Epithelial cell of proximal tubule (primary cell): ENCODE measurements at places on chromosomes 2 and 18. TPM values are rescaled to one million over a fixed set of nuclear protein-coding genes. Genes with fewer than 3 reads are reported as not detected.

Gene CENPA
- total RNA-seq: 24.4 and 33.7 TPM in 2 replicates

DNA sequence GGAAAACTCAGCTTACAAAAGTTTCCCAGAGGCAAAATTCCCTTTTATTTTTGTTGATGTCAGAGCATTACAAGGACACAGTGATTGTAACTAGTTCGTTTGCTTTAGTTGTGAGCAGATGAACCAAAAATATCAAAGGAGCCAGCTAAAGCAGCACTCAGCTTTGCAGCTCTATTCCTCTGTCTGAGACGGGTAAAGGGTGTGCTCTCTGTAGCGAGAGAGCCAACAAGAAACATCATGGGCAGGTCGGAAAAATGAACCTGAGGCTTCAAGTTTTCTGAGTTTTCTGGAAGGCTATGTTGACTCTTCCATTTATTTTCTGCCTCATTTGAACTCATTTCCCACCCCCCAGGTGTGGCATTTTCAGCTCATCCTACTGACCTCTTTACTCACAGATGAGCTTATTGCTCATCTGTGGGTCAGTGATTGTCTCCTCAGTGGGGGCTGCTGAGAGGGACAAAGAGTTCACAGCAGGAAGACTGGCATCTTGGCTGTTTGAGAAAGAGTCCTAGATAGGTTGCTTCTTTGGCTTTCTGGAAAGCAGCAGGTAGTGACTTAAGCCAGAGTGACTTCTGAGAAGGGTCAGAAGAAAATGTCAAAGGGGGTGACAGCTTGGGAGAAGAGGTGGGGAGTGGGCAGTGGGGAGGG lies 66.6 kb upstream of the EPC2 start:
- no peak for DNase-seq

Gene UPP2
- not detected in 2 replicates for total RNA-seq

GRCh38 chr2:238872026-238872425 lies 24.1 kb downstream of the TWIST2 start:
- no peak for DNase-seq

- DNase-seq: no peak
Measured at GRCh38 chr2:105522645-105523044, 123.8 kb upstream of the FHL2 start.

Gene SLC9A2
- 0.86 and 1.2 TPM in 2 replicates for total RNA-seq

DNA sequence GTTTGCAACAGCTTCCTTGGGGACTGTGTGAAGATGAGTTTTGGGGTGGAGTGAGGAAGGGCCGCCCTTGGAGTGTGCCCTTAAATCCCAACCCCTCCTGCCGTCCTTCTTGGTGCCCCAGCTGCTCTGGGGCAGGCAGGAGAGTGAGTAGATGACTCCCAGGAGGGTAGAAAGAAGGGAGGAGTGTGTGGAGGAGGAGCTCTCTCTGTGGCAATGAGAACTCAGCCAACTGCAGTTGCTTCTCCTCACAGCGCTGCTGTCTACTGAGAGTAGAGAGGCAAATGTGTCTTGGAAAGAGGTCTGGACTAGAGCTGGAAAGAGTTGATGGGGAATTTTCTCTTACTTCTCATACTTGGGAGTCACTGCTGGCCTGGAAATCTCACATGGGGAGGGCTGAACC lies 21.8 kb upstream of the SIX2 start:
- DNase-seq: no peak

- no peak for DNase-seq
Measured at GRCh38 chr2:227473806-227474205, 1.9 kb downstream of the AGFG1 start.

DNA sequence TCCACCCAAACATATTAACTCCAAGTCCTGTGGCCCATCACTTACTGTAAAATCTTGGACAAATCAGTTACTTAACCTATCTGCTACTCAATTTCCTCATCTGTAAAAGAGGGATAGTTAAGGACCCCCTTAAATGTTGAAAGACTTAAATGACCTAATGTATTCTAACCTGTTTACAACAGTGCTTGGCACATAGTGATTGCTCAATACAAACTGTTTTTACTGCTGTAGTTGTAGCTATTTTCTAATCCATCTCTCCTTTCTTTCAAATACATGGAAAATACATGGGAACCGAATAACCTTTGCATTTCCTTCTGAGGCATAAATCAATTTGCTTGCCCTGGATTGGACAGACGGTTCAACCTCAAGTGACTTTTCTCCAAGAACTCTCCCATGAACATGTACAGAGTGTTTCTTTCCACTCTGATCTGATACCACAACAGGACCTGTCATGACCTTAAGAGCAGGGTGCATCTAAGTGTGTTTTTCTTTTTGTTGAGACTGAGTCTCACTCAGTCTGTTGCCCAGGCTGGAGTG lies 2.7 kb downstream of the LNPK start:
- no peak for DNase-seq

DNA sequence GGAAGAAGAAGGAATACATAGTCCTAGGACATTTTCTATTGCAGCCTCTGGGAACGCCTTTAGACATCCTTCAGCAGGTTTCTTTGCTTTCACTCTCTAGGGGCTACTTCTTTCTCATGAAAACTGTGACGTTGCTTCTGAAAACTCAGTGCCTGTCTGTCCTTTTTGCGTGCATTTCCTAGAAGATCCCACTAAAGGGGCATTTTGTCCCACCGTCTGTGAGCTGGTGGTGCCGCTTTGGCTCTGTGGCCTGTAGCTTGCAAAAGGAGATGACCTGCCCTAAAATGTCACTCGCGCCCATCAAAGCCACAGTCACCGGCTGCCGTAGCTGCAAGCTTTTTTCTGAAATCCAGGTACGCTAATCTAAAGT lies 579 bp downstream of the STAT4 start:
- no peak for DNase-seq

DNA sequence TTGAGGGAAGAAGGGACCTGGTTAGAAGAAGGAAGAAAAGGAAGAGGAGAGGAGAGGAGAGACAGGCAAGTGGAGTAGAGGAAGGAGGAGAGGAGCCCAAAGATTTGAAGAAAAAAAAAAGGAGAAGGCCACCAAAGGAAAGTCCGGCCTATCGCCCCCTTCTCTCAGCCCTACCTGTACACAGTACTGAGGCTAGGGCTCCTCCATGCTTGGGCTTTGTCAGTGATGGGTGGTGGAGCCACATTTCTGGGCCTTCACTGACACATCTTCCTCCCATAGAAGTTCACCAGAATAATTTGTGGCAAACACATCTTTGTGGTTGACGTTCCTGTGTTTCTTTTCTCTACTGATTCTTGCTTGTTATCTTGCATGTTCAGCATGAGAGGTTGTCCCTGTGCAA lies 125.4 kb downstream of the DTNA start:
- no peak for DNase-seq

DNA sequence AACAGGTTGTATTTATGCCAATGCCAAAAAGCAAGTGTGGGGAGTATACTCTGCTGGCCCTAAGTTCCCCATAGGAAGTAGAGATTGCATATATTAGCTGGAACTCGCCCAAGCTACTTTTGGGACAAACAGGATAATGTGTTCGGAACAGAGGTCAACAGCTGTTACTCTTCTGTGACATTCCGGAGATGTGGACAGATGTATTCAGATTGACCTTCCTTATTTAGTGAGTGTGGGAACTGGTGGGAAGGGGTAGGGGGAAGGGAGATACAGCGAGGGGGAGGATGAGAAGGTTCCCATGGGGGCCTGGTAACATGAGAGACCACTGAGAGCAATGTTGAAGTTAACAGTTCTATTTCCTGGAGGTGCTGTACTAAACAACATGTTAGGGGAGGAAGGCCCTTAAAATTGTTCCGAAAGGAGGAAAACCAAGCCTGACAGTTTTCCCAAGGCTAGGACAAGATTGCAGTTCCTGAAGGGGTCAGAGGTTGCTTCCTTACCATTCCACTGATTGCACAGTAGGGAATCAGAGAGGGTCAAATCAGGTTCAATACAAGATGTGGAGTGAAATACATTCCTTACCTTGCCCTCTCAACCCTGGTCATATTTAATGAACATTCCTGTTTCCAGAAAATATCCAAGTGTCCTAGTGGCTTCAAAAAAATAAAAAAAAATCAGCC lies 14.3 kb upstream of the CD28 start:
- no peak for DNase-seq

DNA sequence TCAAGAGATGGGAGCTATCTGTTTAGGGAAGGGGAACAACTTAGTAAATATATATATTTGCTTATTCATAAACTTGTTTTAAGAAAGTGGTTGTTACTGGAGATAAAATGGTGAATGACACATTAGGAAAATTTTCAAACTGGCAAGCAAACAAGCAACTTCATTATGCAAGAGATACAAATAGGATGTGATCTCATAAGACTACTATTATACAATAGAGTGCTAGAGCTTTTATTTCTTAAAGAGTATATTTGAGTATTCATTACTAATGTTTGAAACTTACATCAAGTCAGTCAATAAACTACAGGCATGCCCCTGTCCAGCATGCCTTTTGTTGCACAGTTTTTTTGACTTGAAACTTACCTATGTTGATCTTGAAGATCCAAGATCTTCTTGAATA lies 355.2 kb upstream of the KCNJ3 start:
- DNase-seq: no peak

- no peak for DNase-seq
Measured at GRCh38 chr2:24768601-24769000, 24.6 kb downstream of the PTRHD1 start.

GRCh38 chr2:7601990-7602389 lies 684.8 kb downstream of the RNF144A start:
- no peak for DNase-seq

GRCh38 chr2:9758741-9759140 lies 84.5 kb upstream of the TAF1B start:
- no peak for DNase-seq

Gene HOXD13
- not detected in 2 replicates for total RNA-seq

DNA sequence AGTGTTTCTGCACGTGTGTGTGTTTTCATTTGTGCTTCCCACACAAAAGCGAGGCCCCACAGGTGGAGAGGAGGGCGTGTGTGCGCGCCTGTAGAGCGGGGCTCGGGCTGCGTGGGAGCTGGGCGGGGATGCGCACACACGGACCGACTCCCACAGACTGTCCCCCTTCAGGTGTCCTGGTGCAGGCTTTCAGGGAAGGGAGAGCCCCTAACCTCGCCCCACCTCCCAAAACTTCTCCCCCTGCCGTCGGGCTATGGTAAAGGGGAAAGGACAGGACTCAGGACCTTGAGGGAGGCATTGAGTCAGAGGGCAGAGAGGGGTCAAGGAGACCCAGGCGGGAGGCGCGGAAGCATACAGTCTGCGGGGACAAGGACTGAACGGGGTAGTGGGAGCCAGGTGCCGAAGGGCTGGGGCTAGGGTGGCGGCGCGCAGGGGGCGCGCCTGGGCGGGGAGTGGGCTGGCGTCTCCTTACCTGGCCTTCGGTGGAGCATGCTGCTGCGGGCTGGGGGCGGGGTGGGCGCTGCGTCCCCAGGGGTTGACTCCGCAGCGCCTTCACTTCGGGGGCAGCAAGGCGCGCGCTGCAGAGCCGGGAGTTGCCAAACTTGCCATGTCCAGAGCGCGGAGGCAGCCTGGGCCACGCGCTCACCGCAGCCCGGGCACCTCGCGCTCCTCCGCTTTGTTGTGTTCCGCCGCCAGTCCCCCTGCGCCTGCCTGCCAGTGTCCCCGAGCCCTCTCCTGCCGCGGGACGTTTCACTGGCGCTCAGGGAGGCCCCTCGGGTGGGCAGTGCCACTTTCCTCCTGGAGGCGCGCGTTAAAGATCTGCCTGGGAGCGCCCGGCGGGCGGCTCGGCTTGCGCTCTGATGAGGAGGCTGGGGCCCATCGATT lies 302.0 kb downstream of the NCKAP5 start:
- no peak for DNase-seq

Gene HDAC4
- 8.1 and 23.2 TPM in 2 replicates for total RNA-seq

GRCh38 chr2:126880324-126880723 lies 18.4 kb upstream of the TEX51 start:
- no peak for DNase-seq

DNA sequence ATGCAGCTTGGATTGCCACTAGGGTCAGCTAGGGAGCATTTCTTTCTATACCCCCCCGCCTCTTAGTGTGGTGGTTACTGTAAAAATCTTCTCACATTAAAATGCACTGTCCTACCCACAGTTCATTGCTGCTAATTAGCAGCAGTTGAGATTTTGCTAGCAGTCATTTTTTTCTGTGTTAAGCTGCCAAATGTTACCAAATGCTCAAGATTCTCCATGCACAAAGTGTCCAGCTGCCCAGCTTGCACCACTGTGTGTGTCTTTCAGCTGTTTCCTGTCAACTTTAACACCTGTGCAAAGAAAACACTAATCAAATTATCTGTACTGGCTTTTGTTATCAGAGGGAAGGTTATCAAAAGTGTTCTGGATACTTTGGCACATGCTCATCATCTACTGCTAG lies 679.3 kb downstream of the NR4A2 start:
- no peak for DNase-seq

- DNase-seq: no peak
Measured at GRCh38 chr2:100589527-100589926, 26.7 kb downstream of the PDCL3 start.

DNA sequence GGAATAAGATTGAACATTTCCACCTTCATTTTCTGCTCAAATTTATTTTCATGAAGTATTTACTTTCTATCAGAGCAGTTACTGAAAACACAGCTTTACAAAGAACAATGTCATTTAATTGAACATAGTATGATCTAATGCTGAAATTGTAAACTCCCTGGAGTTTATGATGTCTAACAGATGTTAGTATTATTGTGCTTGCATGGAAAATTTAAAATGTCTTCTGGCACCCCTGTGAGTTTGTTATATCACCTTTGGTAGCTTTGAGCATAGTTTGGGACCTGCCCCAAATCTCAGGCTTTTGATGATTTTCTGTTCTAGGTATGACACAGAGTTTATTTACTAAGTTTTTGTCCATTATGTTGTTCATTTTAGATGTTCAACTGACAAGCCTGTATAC lies 28.1 kb downstream of the FAM171B start:
- no peak for DNase-seq
